ENCODE measurements at places on chromosomes 2 and 18.

GRCh38 chr2:212682937-212683336, 144.3 kb upstream of the ERBB4 start:
- no peak for DNase-seq

DNA sequence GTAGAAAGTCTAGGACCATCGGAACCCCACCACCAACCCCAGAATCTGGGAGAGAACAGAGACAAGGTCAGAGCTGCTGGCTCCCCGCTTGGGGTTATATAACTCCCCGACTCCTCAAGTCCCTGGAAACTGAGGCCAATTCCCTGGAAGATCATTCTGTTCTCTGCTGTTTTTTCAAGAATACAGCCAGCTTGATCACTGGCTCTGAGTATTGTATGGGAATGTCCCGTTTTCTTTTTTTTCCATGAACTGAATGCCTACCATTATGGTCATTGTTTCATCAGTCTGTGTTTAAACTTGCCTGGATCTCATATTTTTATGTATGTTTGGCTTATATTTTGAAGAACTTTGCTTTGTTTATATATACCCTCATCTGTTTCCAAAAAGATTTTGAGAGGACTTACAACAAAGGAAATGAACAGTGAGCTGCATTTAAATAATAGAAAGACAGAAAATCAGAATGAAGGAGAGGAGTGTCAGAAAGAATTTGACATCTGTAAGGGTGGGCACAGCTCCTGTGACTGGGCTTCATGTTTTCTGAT, 90.0 kb upstream of the ALPP start:
- no peak for DNase-seq

DNA sequence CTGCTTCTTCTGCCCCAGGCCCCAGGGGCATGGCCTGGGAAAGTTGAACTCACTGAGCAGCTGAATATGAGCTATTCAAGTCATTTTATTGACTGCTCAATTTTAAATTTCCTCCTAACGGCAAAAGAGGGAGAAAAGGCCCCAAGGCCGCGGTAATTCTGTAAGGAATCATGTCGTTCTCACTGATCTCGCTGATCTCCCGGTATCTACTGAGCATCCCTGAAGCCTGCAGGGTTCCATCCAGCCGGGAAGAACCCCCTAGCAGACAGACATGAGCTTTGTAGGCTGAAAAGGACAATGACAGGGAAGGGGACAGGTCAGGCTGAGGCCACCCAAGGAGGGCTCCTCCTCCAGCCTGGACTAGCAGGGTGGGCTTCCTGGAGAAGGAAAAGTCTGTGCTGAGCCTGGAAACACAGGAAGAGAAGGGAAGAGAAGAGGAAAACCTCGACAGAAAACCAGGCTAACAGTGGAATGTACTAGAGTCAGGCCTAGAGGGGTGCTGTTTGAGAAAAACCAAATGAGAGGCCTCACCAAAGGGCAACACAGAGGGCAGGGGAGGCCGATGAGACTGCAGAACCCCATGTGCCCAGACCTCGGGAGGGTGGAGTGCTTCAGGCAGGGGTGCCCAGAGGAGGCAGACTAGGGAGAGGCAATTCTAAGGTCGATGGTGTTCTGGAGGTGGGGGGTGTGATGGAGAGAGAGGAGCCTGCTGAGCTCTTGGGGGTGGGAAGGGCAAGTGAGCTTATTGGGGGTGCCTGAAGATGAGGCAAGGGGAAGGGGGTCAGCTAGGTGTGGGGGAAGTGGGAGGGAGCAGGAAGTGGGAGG, 2.9 kb upstream of the NPPC start:
- DNase-seq, result no peak

DNA sequence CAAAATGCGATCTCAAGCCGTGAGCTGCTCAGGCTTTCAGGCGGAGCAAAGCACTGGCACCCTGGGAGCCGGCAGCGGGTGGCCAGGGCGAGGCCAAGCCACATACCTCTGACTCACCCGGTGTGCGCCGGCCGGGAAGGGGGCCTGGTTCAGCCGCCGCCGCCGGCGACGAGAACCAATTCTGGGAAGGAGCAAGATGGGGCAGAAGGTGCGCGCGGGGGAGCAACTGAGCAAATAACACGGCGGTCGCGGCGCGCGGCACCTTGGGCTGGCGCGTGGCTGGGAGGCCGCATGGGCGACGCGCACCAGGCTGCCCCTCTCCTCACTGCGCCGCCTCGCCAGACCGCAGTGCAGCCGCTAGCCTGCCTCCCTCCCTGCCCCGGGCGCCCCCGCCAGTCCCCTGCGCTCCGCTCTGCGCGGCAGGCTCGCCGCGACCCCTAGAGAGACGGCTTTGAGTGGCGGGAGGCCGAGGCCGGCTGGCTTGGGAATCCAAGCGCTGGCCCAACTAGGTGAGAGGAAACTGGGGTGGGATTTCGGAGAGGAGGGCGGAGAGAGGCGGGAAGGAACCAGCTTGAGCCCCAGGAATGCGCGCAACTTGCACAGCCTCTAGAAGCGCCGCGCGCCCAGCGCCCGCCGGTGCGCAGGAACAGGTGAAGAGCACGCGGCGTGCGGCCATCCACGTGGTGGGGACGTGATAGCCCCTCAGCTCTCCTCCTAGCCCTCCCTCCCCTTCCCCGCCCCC, 3.2 kb downstream of the NRP2 start:
- DNase-seq, result no peak
